Activated CD4-positive, alpha-beta T cell treated with anti-CD3 and anti-CD28 coated beads, Interleukin-2, amount 10 ng/mL, durations not matched to agents 7 days and 5 days (primary cell): ENCODE measurements at places on chromosomes 11 and 22.

GRCh38 chr22:44623771-44624510 is 78.1 kb upstream of the PRR5 start:
- H3K27ac ChIP-seq = no peak overlapping the region
- DNase-seq = no peak
- peaks cover 9% of the 10 kb centered on the region for H3K4me1 ChIP-seq

DNA sequence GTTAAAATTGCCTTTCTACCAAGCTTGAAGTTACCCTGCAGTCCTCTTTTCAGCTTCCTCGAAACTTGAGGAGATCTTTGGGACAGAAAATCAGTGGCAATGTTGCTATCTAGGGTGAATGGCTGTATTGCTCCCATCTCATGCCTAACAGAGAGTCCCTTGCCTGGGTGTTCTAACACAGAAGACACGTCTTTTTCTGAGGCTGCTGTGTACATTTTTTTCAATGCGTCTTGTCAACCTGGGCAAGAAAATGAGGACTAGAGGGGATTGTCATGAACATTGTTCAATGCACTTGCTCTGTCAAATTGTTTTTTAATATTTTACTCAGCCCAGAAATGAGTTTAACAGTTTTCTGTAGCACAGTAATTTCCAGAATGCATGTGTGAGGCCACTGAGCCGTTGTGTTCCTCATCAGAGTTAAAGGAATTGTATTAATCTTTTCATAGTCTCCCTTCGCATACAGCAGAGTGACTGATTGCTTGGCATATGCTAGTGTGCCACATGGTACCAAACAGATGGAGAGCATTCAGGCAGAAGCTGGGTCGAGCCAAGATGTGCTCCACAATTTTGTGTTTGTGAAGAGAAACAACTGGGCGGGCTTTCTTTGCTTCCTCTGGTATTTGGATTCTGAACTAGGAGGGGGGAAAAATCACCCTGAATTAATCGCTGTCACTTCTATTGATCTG is 86.0 kb downstream of the CASP12 start:
- H3K36me3 ChIP-seq = peaks cover 2% of the 10 kb centered on the region
- H3K27me3 ChIP-seq = no peaks in the 10 kb centered on the region
- no peaks in the 10 kb centered on the region for H3K4me1 ChIP-seq
- no peak for DNase-seq

GRCh38 chr11:116281173-116282160 is 491.3 kb downstream of the BUD13 start:
- H3K27me3 ChIP-seq = peaks cover 3% of the 10 kb centered on the region
- DNase-seq = no peak
- no peak overlapping the region for H3K27ac ChIP-seq
- no peak overlapping the region for H3K4me3 ChIP-seq
- no peaks in the 10 kb centered on the region for H3K36me3 ChIP-seq

- H3K4me1 ChIP-seq = peaks cover 40% of the 10 kb centered on the region
- no peak overlapping the region for H3K4me3 ChIP-seq
Observed at GRCh38 chr22:39663751-39664150, 93.2 kb downstream of the CACNA1I start.

DNA sequence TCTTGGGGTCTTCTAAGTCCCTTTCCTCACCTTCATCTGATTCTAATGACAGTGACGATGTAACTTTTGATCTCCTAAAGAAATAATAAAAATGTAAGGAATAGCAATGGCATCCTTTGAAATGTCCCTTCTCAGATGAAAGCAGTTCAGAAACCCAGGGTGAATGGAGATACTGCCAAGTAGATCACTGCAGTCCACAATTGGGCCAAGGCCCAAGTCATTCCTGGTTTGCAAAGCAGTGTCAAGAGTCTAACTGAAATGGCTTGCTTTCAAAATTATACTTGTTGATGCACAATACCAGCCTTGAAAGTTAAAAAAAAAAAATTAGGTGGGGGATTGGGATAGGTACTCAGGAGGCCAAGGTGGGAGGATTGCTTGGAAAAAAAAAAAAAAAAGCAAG is 20.4 kb downstream of the ASCC2 start:
- no peak overlapping the region for H3K4me3 ChIP-seq
- peaks cover 50% of the 10 kb centered on the region for H3K36me3 ChIP-seq
- H3K27me3 ChIP-seq = no peaks in the 10 kb centered on the region

- no peak overlapping the region for H3K27ac ChIP-seq
- H3K36me3 ChIP-seq = no peaks in the 10 kb centered on the region
- H3K4me1 ChIP-seq = no peaks in the 10 kb centered on the region
Observed at GRCh38 chr22:30882184-30882717, 86.3 kb downstream of the MORC2 start.

GRCh38 chr11:35618497-35619115 is 346 bp downstream of the FJX1 start:
- H3K36me3 ChIP-seq = no peaks in the 10 kb centered on the region
- no peak for DNase-seq
- peaks cover 58% of the 10 kb centered on the region for H3K27me3 ChIP-seq
- H3K4me1 ChIP-seq = peaks cover 9% of the 10 kb centered on the region

DNA sequence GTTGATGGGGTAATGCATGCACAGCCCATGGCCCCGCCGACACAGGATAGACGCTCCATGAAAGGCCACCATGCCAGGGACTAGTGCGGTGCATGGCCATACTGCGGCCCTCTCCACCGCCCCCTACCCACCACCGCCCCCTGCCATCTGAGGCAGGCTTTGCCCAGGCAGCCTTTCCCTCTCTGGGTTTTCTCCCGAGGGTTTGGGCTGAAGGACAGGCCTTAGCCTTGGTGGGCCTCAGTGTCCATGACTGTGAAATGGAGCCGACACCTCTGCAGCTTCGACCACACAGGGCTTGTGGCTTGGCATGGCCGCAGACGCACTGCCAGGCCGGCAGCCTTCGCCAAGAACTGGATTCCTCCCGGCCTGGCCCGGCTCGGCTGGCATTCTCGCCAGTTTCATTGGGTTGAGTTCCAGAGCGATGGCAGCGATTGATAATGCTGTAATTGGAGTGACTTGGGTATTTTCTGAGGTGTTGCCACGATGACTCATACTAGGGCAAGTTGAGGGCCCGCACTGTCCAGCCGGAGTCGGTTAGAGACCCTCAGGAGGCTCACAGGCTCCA is 111.3 kb downstream of the WNT7B start:
- peaks cover 6% of the 10 kb centered on the region for H3K4me1 ChIP-seq
- peaks cover 47% of the 10 kb centered on the region for H3K27me3 ChIP-seq
- no peak for DNase-seq
- no peaks in the 10 kb centered on the region for H3K36me3 ChIP-seq
- H3K4me3 ChIP-seq = no peak overlapping the region

DNA sequence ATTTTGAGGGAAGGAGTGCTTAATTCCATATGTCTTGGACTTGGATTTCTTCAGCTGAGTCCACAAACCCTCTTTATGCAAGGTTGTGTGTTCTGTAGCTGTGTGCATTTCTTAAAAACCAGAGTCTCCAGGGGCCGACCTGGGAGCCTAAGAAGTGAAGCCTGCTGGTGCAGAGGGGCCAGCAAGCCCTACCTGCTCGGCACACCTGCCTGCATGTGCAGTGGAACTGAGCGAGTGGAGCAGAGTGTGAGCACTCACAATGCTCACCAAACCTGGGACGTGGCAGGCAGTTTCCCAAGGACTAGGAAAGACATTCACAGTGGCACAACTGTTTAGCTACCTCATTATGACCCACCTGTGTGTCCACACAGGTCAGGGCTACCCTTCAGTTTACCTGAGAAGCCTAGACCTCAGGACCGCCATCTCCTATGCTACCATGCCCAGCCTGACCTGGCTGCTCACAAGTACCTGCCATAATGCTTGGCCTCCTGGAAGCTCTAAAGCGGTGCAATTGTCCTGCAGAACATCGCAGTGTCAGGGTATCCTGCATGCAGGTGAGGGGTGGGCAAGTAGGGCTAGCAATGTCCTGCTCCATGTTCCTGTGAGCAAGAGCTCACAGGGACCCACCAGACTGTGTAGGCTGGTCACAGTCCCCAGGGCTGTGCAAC is 3.8 kb downstream of the C22orf39 start:
- H3K36me3 ChIP-seq = peaks cover 35% of the 10 kb centered on the region
- DNase-seq = no peak
- H3K27me3 ChIP-seq = no peaks in the 10 kb centered on the region

GRCh38 chr22:39935116-39935515 is 25.1 kb upstream of the TMA7B start:
- no peak for DNase-seq
- H3K27ac ChIP-seq = peak overlapping the region; percentile 83
- H3K4me1 ChIP-seq = peaks cover 72% of the 10 kb centered on the region
- H3K4me3 ChIP-seq = peak overlapping the region; percentile 68
- H3K36me3 ChIP-seq = peaks cover 59% of the 10 kb centered on the region

DNA sequence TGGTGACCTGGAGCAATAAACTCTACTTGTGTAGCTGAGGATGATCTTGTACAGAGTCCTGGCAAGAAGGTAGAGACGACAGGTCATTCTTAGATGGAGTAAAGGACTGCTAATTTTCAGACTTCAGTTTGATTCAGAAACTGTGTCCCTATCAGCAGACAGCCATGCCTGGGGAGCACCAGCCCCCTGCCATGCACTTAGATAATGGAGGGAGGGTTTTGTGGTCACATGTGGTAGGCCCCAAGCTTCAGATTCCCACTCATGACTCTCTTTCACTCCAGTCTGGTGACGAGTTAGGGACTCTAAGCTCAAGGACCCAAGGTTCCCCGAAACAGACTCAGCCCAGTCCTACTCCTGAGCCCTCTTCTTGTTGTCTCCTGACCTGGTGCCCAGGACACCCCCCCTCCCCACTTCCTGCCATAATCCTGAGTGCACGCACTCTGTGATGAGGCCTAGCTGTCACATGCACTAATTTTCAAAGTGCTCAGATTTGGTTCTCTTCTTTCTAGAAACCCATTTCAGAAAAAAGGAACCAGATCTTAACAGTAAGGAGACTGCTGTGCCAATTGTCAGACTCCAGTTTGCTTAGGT is 10.2 kb upstream of the AMPD3 start:
- H3K27me3 ChIP-seq = peaks cover 9% of the 10 kb centered on the region
- peaks cover 54% of the 10 kb centered on the region for H3K4me1 ChIP-seq
- no peak overlapping the region for H3K4me3 ChIP-seq
- peaks cover 4% of the 10 kb centered on the region for H3K36me3 ChIP-seq
- DNase-seq = peak; percentile 27
- no peak overlapping the region for H3K27ac ChIP-seq
